CD4-positive, alpha-beta T cell treated with Interleukin-4 for 1 hour (primary cell): ENCODE measurements at places on chromosomes 3 and 15.

DNA sequence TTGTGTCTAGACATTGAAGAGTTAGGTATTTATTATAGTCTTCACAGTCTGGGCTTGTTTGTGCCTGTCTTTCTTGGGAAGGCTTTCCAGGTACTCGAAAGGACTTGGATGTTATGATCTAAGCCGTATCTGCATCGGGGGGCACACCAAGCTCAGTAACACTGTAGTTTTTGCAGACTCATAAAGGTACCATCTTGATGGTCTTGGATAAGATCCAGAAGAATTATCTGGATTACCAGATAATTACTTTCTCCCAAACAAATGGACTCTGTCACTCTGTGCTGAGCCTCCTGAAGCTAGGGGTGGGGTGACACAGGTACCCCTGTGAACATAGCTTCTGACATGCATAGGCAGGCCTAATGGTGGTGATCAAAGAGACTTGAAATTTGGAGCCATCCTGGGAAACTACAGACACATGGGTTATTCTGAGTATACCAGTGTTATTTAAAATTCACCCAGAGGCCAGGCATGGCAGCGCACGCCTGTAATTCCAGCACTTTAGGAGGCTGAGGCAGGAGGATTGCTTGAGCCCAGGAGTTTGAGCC, 238.6 kb upstream of the TPM1 start:
- DNase-seq = no peak

DNA sequence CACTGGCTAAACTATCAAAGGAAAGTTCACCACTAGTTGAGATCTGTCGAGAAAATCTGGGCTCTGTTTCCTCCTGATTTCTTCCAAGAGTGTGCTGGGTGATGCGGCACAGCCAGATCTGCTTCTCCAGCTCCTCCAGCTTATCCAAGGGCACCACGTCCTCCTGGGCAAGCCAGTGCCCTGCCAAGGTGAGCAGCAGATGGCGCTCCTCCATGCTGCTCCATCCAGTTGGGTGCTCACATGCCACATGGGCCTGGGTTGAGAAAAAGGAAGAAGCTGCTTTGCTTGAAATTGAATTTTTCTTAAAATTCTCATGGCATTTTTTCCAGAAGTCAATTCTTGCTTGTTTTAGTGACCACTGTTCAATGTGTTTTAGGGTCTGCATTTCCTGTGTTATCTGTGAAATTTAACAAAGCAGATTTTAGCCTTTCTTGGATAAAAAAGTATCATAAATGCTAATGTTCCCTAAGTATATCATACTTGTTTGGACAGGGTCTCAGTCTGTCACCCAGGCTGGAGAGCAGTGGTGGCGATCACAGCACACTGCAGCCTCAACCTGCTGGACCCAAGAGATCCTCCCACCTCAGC, 47.3 kb downstream of the EIF3J start:
- peak; percentile 62 for DNase-seq

DNA sequence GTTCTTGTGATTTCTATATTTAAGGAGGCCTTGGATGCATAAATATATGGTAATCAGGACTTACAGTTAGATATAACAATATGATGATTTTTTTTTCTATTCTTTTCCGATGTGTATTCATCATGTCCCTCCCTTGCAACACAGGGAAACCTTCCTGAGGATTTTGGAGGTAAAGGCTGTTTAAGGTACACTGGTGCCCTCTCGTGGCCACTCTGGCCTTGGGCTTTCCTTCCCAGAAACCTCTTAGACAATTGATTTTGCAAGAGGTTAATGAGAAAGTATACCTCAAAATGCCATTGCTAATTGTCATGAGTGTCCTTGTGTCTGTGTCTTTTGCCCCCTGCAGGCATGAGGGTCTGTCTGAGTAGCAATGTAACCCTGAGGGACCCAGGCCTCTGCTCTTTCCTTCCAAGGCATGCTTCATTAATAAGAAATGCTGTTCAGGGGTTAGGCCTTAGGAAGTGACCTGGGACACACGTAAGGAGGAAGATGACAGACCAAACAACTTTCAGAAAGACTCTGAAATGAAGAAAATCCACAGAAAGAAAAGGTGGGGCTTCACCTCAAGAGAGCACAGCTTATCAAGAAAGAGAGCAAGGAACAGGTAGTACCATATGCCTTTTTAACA, 70.3 kb upstream of the PPP2R3A start:
- DNase-seq = no peak

DNA sequence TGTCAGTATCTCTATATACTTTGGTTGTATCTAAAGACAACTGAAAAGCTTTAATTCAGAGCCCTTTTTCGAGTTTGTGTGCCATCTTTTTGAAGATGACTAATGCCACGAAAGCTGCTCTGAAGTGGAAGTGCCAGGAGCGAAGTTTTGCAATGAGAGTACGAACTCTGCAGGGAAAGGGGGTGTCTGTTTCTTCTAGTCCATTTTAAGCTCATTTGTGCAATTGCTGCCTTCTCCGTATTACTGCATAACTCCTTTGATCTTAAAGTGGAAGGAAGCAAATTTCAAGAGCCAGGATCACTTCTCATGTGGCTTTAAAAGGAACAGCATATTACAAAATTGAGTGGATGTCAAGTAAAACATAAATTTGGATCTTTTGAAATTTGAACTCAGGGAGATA, 245.3 kb downstream of the FEZF2 start:
- DNase-seq = no peak

GRCh38 chr3:12347301-12347700, 58.4 kb downstream of the PPARG start:
- DNase-seq = no peak

DNA sequence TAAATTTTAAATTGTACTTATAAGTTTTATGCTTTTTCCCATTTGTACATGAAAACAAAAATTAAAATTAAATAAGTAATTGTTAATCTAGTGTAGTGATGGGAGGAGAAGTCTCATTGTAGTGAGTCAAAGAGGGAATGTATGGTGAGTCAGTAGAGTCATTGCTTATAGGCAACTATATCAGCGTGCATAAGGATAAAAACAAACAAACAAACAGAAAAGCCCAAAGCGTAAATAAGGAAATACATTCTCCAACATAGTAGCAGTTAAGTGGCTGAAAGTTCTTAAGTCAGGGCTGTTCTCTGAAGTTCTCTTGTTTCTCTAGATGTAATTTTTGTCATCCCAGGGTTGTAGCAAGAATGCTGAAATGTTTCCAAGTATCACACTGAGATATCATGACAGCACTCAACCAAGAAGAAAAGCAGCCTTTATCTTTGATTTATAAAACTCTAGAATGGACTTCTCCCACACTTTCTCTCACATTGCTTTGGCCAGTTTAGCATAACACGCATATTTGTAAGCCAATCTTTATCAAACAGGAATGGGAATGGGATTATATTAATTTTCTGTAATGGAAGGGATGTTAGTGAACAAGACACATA, 184.1 kb upstream of the TP63 start:
- DNase-seq = no peak

DNA sequence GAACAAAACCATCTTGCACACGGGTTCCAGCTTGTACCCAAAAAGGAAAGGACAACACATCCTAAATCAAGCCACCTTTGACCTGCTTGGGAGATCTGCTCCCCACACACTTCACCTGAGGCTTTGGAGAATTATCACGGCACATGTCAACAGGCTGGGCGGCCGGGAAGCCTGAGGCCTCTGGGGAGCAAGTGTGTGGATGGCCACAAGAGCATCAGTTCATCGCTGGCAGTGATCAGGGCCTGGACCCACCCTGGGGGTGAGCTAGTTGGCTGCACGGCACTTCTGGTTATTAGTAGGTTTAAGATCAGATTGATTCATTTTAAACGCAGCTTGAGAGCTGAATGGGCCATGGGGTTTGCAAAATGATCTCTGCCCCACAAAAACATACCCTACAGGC, 108.5 kb downstream of the CHSY1 start:
- DNase-seq = no peak

DNA sequence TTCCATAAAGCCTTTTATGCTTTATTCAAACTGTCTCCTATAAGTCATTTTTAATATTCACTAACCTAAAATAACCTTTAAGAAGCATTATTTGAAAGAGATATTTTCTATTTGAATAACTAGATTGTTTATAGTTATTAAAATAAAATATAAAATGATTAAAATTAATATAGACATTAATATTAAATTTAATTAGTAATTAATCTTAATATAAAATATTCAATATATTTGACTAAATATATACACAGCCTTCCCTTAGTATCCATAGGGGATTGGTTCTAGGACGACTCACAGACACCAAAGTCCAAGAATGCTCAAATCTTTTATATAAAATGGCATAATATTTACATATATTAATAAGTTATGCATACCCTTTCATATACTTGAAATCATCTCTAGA, 1014.1 kb downstream of the TBL1XR1 start:
- DNase-seq = no peak

DNA sequence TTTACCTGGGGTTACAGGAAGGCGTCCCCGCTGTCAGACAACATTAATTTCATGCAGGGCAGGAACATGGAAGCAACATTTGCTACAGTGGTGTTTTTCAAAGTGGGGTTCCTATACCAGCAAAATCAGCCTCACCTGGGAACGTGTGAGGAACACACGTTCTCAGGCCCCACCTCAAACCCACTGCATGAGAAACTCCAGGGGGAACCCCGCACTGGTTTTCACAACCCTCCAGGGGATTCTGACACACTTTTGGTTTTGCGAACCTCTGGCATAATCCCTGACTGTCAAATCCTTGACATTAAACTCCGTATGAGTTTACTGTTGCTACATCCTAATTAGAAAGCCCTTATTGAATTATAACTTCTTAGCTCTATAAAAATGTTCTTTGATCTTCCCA, 127.7 kb downstream of the LRRK1 start:
- peak; percentile 7 for DNase-seq

GRCh38 chr3:142276781-142277180, 51.4 kb upstream of the GK5 start:
- peak; percentile 23 for DNase-seq

- no peak for DNase-seq
Observed at GRCh38 chr3:134009345-134010000, 20.3 kb downstream of the SLCO2A1 start.

GRCh38 chr15:73932381-73933191, 6.3 kb downstream of the LOXL1 start:
- DNase-seq = no peak

- DNase-seq = no peak
Observed at GRCh38 chr15:39167164-39168058, 413.5 kb upstream of the THBS1 start.

GRCh38 chr15:39919748-39920509, at the start of gene GPR176:
TSS of gene GPR176 (minus strand) at chr15:39920266. CDS start at chr15:39920026, 240 bp downstream.
- DNase-seq = no peak

- DNase-seq = no peak
Observed at GRCh38 chr3:183198939-183199338, 36.4 kb upstream of the LAMP3 start.

DNA sequence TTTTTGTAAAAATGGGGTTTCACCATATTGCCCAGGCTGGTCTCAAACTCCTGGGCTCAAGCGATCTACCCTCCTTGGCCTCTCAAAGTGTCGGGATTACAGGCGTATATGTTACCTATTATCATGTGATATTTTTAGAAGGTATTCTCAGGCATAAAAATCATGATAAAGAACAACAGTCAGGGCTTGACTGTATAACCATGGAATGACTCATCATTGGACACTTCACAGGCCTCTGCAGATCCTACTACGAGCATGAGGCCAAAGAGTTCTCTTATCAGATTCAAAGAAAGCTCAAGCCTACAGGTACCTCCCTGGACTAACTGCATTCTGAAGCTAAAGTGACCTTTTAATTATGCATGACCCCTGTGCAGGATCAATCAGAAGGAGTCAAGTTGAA, 91.7 kb upstream of the PRICKLE2 start:
- no peak for DNase-seq

GRCh38 chr3:128052595-128053351, 536 bp downstream of the SEC61A1 start:
- DNase-seq = no peak

DNA sequence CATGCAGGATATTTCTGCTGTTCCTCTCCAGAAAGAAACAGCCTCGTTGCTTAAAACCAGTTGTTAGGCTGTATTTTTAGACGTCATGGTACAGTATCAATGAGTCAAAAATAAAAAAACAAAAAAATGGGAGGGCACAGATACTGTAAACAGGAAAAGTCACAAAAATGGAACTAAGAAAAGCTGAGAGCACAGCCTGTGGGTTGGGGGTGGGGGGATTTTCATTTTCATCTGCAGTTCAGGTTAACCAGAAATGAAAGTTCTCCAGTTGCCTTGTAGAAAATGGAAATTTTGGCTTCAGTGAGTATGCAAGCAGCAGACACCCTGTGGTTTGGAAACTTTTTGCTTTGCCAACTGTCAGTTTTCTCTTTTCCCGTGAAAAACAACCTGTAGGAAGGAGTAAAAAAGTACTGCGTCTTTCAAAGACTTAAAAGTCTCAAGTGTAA, 59.0 kb downstream of the FRMD4B start:
- DNase-seq = peak; percentile 47

DNA sequence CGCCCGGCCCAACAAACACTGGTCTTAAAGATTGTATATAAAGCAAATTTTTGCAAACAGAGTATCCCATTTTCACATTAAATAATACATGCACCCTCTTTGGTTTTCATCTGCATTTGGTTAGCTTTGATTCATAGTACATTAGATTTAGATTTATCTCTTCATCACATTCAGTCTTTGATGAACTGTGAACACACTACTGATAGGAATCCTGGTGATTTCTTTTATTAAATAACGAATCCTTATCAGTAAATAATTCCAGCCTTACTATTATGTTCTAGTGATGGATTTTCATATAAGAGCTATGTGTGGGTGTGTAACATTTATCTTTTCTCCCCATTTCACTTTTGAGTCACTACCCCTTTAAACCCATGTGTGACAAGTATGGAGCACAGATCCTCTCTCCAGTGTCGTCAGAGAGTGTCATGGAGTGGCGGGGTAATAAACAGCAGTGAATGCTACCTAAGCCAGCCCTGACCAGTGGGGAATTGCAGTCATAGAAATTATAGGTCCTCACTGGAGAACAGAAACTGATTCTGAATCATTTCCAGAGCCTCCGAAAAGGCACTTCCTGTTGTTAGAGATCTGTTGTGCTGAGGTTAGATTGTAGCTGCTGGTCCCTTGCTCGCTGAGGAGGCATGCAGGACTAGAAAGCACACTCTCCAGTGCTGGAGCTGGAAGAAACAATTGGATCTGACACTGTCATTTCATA, 22.0 kb downstream of the SLC7A14 start:
- no peak for DNase-seq

DNA sequence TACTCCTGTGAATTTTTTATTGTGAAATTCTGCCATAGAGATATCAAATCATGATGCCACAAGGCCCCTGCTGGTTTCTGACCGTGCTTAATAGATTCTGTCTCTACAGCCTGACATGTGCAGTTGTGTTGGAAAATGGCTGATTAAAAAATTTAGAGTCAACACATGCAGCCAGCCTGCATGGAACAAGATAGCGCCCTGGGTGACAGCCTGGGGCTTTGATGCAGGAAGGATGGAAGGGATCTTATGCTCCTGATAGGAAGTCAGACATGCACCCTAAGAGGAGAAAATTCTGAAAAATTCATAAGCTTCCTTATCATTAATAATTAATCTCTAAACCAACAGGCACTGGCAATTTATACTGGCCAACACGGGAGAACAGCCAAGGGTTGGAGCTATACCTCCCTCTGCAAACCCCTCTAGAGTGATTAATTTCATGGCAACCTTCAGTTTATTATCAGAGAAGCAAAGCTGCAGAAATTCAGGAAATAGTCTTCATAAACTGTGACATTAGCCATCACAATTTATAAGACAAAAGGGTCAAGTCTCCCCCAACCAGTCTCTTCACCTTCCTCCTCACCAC, 198.4 kb downstream of the CADPS start:
- no peak for DNase-seq
